ENCODE measurements at places on chromosomes 1 and 21.

DNA sequence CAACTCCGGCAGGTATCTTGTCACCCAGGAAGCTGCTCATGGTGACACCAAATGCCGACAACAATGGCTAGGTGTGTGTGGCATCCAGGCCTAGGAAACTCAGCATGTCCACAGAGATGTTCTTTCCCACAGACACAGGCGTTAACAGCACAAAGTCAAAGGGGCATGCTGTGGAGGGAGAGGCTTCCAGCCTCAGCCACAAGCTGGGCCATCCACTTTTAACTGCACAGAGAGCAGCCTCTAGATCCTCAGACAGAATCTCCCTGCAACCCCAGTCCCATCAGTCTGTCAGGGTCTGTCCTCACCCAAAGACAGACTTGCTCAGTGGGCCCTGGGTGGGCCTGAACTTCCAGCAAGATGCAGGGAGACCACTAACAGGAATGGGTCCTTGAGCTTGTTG is 58.5 kb upstream of the BCAR3 start:
- no peak for DNase-seq

- no peak for DNase-seq
These were observed 13.7 kb upstream of the RHEX start for GRCh38 chr1:206039046-206039973.

- no peak for DNase-seq
These were observed 1.9 kb downstream of the PODN start for GRCh38 chr1:53063744-53064515.

GRCh38 chr1:14777516-14778506 is 179.3 kb downstream of the KAZN start:
- no peak for DNase-seq

DNA sequence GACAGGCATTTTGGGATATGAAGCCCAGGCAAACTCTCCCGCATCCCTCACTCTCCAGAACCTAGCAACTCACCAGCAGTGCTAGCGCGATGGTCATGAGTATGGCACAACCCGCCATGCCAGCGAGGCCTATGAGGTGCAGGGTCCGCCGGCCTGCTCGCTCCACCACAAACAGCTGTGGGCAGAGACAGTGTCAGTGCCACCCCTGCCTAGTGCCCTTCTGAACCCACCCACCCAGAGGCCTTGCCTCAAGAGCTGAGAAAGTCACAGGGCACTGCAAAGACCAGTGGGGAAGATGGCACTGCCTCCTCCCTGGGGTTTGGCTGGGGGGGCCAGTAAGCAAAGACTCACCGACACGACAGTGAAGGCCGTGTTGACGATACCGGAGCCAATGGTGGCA is 29.8 kb downstream of the SLC2A1 start:
- no peak for DNase-seq

DNA sequence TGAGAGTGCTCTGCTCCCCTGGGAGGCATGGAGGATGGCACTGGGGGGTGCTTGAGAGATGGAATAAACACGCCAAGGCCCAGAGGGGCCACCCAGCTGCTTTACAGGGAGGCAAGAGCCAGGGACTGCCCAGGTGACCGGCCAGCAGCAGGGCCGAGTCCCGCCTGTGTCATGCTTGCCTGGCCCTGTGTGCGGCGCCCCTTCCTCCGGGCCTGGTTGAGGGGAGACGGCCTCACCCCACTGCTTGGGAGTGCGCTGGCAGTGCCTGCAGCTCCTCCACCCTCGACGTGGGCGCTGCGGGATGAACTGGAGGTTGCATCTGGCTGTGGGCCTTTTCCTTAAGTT is 33.1 kb upstream of the COL6A2 start:
- DNase-seq = no peak

DNA sequence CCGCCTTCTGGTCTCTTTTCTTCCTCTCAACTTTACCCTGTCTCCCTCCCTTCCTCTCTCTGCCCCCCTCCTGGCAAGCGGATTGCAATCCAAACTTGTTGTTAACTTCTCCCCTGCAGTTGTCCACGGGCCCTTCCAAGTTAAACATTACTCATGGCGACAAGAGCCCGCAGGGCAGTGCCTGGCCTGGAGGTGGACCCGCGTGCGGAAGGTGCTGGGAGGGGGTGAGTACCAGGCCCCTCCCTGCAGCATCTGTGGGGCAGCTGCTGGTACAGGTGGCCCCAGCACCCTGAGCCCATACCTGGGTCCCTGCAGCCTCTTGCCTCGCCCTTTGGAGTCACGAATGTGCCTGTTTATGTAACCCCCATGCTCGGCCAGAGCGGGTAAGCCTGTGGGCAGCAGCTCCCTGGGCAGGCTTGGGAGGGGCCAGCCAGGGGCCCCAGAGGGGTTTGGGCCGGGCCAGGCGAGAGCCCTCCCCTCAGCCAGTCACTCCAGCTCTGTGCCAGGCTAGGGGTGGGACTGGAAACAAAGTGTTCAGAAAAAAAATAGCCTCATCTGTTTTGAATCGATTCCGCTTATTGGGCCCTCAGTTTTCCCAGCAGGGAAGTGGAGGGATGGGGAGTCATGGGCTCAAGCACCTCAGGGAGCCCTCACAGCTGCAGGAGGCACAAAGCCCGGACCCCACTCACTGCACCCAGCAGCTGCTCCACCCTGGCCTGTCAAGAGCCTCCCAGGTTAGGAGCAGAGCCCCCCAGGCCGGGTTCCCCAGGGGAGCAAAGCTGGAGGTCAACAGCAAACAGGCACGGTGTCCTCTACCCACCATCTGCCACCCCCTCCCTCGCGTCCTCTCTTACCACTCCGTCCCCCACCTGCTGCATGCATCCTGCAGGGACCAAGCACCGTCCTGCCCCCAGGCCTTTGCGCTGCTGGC is 14.0 kb upstream of the FAAP20 start:
- DNase-seq = peak; percentile 82

GRCh38 chr1:44543064-44543744 is 131.1 kb downstream of the TMEM53 start:
- no peak for DNase-seq

GRCh38 chr21:36297938-36298572 is 21.9 kb upstream of the MORC3 start:
- no peak for DNase-seq

GRCh38 chr1:173049322-173049633 is 1.5 kb downstream of the TNFSF18 start:
- DNase-seq = no peak

- DNase-seq = no peak
These were observed 62.9 kb upstream of the SELENON start for GRCh38 chr1:25737130-25737529.

All from fibroblast of pulmonary artery (primary cell).